ENCODE measurements at places on chromosomes 7 and 10. TPM values are rescaled to one million over a fixed set of nuclear protein-coding genes. Genes with fewer than 3 reads are reported as not detected.

RELN gene
- total RNA-seq = 15.8 TPM

WNT8B gene
- 0.29 TPM for total RNA-seq

DNA sequence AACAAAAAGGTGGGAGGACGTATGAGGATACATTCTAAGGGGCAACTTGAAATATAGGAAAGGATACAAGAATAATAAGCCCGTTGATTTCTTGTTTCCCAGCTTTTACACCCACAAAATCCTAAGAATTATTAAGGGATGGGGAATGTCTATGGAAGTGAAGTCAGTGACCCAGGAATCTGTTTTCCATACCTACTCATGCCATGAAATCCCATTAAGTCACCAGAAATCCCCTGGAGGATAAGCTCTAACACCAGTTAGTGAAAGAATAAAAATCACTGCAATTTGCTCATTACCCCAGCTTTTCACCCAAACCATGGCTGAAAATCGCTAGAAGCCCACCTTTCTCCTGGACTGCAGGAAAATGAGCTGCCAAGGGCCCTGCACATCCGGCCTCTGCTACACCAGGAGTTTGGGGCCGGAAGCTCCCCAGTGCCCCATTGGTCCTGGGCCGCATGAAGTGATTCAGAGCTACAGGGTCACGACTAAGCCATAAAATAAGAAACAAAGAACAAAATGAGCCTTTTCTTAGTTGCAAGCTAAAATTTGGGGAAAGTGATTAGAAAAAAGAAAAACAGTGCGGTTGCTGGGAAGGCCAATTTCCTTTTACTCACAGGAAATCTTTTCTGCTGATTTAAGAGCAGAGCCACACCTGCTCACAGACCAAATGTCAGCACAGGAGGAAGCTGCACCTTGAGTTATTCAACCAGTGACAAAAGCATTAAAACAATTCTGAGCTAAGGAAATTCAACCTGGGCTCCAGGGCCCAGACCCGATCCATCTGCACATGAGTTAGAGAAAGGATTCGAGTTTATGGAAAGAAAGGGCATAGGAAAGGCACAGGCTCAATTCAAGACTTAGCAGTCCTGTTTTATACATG is 40.3 kb downstream of the HIPK2 start:
- peaks cover 35% of the 10 kb centered on the region for H3K36me3 ChIP-seq
- peak overlapping the region; percentile 33 for H3K27ac ChIP-seq
- no peak overlapping the region for H3K4me3 ChIP-seq
- H3K27me3 ChIP-seq = no peaks in the 10 kb centered on the region

DNA sequence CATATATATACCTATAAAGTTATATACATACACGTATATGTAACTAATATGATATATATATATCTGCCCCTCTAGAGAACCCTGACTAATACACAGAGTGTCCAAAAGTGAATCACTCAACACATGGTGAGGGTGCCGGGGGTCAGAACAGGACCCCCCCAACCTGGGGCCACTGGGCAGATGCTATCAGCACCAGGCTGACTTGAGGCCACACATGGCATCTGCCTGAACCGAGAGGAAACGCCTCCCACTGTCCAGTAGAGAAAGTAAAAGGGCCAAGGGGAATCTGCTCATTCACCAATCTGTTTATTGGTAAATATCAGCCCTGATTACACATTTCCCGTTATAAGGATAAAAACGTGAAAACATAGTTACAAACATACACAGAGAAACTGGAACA is 218.3 kb downstream of the PTPRN2 start:
- H3K27ac ChIP-seq = no peak overlapping the region
- H3K4me1 ChIP-seq = peaks cover 4% of the 10 kb centered on the region
- H3K36me3 ChIP-seq = no peaks in the 10 kb centered on the region
- peaks cover 34% of the 10 kb centered on the region for H3K27me3 ChIP-seq

GRCh38 chr10:35355971-35356724 is 19.8 kb downstream of the CCNY start:
- no peak overlapping the region for H3K27ac ChIP-seq
- no peaks in the 10 kb centered on the region for H3K27me3 ChIP-seq
- no peaks in the 10 kb centered on the region for H3K4me1 ChIP-seq
- no peak overlapping the region for H3K4me3 ChIP-seq

DNA sequence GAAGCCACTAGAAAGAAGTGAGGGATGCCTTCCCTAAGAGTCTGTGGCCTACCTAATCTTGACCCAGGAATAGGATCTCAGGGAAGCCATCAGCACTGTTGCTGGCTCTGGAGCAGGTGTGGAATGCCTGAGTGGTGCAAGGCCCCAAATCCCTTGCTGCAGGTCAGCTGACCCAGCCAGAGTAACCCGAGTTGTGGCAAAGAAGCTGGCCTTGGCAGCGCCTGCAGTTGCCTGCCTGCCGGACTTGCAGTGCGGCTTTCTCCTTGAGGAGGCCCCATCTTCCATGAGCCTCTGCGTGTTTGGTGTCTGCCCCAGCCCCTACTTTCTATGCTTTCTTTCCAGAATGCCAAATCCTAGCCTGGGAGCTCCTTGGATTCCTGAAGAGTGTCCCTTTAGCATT is 5.8 kb downstream of the KIAA1217 start:
- H3K4me3 ChIP-seq = no peak overlapping the region
- no peak overlapping the region for H3K27ac ChIP-seq
- H3K36me3 ChIP-seq = no peaks in the 10 kb centered on the region
- H3K27me3 ChIP-seq = no peaks in the 10 kb centered on the region

EVX1 gene
- 0.35 TPM for total RNA-seq

GRCh38 chr10:132371641-132372081 is 25.3 kb upstream of the PWWP2B start:
- DNase-seq = peak; percentile 23
- H3K27ac ChIP-seq = no peak overlapping the region
- H3K4me1 ChIP-seq = no peaks in the 10 kb centered on the region

- H3K4me1 ChIP-seq = no peaks in the 10 kb centered on the region
- H3K36me3 ChIP-seq = no peaks in the 10 kb centered on the region
- no peak overlapping the region for H3K4me3 ChIP-seq
Measured at GRCh38 chr7:138304071-138304320, 156.1 kb upstream of the TRIM24 start.

DNA sequence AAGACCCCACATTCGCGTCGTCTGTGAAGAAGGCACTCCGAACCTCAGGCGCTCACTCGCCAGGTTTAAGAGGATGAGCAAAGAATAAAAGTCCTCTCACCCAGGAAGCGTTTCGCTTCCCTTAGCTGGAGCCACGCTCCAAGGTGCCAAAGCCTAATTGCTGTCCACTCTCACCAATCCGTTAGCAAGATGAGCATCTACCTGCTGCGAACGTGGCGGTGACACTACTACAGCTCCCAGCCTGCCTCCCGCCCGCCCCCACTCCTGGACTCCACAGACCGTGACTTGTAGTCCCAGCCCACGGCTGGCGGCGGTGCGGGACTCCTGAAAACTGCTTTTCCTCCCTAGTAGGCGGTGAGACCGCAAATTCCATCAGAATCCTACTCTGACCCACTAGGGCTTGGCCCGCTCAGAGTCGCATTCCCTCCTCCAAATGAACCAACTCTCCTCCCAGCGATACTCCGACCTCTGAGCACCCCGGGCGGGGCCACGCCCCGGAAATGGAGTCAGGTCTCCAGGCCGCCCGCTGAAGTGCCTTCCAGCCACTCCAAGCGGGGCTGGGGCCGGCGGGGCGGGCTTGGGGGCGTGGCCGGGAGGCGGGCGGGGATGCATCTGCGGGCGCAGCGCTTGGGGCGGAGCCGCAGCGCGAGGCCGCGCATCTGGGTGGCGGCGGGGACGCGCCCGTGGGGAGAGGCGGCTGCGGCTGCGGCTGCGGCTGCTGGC is 521 bp upstream of the PTPN12 start:
- peaks cover 6% of the 10 kb centered on the region for H3K36me3 ChIP-seq
- DNase-seq = peak; percentile 96
- no peaks in the 10 kb centered on the region for H3K27me3 ChIP-seq
- H3K27ac ChIP-seq = peak overlapping the region; percentile 64

NYAP1 gene
- total RNA-seq = 1.9 TPM

- DNase-seq = peak; percentile 70
- H3K4me1 ChIP-seq = peaks cover 4% of the 10 kb centered on the region
- no peak overlapping the region for H3K27ac ChIP-seq
Measured at GRCh38 chr7:86926732-86927131, 132.7 kb downstream of the ELAPOR2 start.

MEIG1 gene
- not detected for total RNA-seq

TAS2R41 gene
- not detected for total RNA-seq

All from PC-3 (cell line).